Pulmonary artery endothelial cell (primary cell): ENCODE measurements at places on chromosomes 1 and 21. TPM values are rescaled to one million over a fixed set of nuclear protein-coding genes. Genes with fewer than 3 reads are reported as not detected.

The FMO4 gene
- total RNA-seq: 0.86 and 0.88 TPM in 2 replicates

The OTUD7B gene
- 12.8 and 19.0 TPM in 2 replicates for total RNA-seq

- no peak for DNase-seq
Observed at GRCh38 chr1:109538827-109539555, 681 bp upstream of the GPR61 start.

DNA sequence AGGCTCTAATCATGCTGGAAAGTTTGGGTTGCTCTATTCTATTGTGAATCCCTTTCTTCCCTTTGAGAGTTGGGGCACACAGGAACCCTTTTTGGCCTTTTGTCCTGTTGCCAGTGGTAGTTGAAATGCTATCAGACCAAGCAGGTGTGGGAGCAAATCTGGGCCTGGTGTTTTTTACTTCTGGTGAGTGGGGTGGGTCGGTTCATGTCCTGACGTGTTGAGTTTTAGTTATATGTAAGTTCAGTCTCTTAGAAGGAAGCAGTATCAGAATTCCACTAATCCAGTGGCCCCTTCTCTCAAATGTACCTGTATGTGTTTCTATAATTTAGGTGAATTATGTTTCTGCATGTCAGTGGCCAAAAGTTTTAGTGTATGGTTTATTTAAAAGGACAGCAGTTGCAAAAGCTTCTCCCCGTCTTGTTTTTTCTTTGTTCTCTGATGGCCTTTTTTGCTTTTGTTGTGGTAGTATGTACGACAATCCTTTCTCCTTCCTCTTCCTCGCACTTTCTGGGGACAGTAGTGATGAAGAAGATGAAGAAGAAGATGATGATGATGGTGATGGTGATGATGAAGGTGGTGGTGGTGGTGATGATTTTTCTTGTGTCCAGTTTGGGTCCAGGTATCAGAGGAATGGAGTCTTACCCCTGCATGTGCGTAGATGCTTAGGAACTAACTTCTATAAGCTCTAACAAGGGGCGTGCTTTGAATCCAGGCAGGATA, 74.2 kb downstream of the UBE4B start:
- no peak for DNase-seq

GRCh38 chr1:181073638-181074037, 14.9 kb upstream of the IER5 start:
- DNase-seq: peak; percentile 52
